Right hindlimb (tissue), 1 donor: ENCODE measurements at places on chromosomes 13 and 19.

DNA sequence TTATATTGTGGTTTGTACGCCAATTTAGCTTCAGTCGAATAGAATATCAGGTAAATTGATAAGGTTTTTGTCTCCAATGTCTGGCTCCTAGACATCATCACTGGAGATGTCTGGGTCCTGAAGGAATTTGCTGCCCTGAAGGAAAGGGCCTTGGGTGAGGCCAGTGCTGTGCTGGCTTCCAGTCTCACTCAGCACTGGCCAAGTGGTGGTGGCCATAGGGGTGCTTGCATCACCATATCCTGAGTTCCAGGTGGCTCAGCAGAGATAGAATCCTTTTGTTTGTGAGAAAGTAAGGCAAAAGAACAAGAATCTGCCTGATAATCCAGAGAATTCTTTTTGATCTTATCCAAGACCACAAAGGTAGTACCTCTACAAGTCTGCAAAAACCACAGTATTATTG lies 39.1 kb downstream of the UQCRFS1 start:
- DNase-seq, result no peak

- DNase-seq, result no peak
These were observed 214.2 kb downstream of the FGF9 start for GRCh38 chr13:21884965-21885567.

DNA sequence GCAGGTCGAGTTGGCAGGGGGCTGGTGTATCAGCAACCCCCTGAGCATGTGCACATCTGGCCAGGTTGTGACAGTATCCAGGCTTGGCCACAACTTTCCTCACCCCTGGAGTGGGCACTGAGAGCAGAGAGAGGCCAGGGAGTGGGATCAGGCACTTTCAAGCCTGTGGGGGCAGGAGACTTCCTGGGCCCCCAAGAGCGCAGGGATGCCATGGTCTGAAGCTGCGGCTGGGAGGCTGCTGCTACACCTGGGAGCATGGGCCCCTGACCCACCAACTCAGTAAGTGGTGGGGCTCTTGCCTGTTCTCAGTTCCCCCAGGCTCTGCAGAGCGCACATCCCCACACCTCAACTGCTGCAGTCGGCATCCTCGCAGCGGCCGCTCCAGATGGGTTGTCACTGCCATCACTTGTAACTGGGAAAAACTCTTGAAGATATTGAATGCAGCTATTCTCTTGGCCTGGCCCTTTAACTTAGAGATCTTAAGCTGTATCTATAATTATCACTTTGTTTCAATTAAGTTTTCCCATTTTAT lies 245.4 kb upstream of the SLITRK1 start:
- no peak for DNase-seq

DNA sequence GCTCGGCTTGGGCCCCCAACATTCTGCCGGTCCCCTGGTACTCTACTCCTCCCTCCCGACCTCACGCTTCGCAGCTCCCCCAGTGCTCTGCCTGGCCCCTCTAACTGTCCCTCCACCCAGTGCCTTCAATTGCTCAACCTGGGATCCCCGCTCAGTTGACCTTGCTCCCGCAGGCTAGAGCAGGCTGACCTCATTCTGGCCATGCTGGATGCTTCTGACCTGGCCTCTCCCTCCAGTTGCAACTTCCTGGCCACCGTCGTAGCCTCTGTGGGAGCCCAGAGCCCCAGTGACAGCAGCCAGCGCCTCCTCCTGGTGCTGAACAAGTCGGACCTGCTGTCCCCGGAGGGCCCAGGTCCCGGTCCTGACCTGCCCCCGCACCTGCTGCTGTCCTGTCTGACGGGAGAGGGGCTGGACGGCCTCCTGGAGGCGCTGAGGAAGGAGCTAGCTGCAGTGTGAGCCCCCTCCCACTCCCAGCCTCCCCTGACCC lies 3.6 kb downstream of the GTPBP3 start:
- DNase-seq, result no peak

DNA sequence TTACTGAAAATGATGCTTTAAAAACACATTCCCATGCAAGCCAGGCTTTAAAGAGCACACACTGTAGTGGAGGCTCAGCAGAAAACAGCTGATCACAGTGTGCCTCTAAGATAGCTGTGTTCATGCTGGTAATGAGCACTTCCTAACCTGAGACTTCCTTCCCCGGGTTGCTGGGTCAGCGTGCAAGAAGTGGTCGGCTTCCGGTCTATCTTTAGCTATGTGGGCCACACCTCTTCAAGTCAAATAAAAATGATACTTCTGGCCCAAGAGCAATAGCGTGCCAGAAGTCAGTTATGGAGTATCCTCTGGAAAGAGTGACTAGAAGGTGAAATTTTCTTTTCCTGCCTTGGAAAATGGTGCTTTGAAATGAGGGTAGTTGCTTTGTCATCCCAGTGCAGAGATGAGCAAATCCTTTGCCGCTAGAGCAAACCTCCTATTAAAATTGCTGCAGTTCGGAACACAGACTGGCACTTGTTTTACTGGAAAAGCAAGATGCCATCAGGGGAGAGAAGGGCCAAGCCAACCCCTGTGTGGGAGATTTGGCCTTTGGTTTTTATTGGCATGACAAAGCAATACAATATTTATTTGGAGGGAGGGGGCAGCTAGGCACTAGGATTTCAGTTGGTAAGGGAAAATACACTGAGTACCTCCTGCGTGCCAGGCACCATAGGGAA lies 64.2 kb downstream of the ARHGAP35 start:
- DNase-seq, result peak; percentile 41

DNA sequence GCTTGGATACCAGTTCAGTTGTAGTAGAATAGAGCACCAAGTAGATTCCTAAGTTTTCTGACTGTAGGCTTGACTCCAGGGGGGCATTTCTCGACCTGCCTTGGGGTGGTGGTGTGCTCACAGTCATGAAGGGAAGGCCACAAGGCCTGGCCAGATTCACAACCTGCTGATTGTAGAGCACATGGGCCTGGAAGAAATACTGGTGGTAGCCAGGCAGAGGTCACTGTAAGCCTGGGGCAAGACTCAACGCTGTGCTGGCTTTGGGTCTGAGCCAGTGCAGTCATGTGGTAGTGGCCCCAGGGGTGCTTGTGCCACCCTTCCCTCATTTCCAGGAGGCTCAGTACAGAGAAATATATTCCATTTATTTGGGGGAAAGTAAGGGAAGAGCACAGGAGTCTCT lies 832.3 kb upstream of the SLC10A2 start:
- DNase-seq, result no peak

DNA sequence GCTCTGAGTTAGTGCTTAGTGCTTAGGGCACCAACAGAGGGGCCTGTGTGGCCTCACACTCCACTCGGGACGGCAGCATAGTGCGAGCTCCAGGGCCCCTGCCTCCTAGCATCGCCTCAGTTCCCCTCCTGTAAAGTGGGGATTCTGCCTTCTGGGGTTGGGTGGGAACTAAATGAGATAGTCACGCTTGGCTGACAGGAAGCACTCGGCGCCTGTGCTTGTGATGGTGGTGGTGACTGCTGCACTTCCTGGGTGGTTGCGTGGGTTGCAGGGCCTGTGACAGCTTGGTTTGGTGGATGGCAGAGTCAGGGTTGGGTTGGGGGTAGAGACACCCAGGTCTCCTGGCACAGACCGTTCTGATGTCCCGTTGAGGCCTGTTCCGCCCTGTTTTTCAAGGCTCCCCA lies 7.7 kb downstream of the PLEKHF1 start:
- no peak for DNase-seq

DNA sequence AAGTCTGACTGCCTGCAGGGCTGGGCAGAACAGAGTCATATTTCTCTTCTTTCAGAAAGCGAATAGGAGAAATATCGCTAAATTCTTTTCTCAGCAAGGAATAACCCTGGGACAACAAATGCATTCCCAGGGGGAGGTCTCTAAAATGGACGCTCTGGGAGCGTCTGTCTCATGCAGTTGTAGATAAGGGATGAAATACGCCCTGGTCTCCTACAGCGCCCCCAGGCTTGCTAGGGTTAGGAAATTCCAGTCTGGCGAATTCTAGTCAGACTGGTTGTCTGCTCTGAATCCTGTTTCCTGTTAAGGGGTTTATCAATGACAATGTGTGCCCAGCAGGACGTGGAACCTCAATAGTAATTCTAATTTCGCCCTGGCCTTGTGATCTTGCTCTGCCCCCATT lies 1214.1 kb downstream of the DIAPH3 start:
- no peak for DNase-seq

- DNase-seq, result no peak
These were observed 15.1 kb downstream of the IFT88 start for GRCh38 chr13:20582026-20582425.

- no peak for DNase-seq
These were observed 1243.2 kb upstream of the SLC10A2 start for GRCh38 chr13:104309431-104309830.

DNA sequence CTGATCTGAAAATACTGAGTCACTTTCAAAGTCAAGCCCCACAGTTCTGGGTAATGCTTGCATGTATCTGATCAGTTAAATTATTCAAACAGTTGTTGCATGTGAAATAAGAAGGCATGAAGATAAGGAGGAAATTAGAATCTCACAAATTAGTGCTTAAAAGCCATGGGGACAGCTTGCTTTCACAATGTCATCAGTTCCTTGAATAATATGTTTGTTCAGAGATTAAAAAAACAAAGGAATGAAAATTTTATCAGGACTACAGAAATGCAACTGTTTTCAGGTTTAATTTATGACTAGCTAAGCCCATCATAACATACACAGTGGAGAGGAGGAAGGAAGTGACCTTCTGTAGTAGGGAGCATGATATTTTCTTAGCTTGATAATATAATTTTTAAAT lies 150.1 kb downstream of the OXGR1 start:
- no peak for DNase-seq

DNA sequence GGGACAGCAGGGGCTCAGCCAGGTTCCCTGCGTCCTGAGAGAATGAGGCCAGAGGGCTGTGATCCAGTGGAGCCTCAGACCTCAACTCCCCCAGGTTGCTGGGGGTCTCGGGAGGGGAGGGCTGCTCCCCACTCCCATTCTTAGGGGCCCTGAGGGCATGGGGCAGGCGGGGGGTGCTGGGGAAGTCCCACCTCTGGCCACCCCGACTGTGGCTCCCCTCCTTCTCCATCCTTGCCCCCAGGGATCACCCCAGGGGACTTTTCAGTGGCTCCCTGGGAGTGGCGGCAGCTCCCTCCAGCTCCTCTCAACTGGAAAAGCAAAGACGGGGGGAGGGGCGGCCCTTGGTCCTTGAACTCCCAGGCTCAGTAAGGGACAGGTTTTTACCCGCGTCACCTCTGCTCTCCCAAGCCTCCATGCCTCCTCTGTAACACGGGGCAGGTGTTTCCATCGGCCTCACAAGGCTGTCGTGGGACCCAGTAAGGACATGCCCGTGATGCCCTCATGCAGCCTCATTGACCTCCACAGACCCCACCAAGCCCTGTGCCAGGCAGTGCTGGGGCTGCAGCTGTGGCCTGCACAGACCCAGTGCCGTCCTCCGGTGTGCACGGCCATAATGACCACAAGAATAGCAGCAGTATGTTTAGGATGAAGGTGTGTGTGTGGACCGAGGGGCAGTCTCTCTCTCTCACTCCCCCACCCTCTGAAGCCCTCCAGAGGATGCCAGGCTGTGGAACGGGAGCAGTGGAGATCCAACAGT lies 11.6 kb upstream of the TOMM40 start:
- DNase-seq, result no peak

DNA sequence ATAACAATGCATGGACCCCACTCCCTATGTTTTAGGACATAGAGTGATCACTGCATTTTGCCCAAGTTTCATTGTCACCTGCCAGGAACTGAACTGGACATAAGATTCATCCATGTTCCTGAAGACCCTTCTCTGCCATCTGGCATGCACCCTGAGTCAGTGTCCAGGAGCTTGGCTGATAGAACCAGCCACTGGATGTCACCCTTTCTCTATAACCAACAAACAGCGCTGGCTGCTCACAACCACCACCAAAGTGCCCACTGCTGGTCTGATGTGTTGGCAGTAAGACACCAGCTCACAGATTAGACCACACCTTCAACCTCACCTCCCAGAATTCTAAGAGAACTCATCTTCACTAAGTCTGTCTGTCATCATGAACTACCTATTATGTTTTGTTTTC lies 333.4 kb downstream of the ITGBL1 start:
- DNase-seq, result no peak

DNA sequence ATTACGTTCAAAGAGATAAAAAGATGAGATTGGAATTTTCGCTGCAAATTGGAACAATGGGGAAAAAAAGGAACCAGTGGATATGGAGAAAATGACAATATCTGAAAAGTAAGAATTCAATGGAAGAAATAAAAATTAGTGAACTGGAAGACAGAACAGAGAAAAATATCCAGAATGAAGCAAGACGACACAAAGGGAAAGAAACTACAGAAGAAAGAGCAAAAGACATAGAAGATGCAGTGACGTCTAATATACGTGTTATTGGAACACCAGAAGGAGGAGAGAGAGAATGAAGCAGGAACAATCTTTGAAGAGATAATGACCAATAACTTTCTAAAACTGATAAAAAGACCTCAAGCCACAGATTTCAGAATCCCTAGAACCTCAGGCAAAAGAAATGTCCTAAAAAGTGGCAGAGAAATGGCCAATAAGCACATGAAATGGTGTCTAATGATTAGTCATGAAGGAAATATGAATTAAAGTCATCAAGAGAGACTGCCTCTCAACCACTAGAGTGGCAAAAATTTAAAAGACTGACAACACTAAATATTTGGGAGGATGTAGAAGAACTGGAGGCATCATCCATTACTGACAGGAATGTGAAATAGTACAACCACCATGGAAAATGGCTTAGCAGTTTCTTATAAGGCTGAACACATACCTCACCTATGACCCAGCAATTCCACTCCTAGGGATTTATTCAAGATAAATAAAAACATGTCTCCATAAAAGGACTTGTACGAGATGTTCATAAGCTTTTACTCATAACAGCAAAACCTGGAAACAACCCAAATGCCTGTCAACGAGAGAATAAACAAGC lies 56.5 kb downstream of the GADD45B start:
- DNase-seq, result no peak

DNA sequence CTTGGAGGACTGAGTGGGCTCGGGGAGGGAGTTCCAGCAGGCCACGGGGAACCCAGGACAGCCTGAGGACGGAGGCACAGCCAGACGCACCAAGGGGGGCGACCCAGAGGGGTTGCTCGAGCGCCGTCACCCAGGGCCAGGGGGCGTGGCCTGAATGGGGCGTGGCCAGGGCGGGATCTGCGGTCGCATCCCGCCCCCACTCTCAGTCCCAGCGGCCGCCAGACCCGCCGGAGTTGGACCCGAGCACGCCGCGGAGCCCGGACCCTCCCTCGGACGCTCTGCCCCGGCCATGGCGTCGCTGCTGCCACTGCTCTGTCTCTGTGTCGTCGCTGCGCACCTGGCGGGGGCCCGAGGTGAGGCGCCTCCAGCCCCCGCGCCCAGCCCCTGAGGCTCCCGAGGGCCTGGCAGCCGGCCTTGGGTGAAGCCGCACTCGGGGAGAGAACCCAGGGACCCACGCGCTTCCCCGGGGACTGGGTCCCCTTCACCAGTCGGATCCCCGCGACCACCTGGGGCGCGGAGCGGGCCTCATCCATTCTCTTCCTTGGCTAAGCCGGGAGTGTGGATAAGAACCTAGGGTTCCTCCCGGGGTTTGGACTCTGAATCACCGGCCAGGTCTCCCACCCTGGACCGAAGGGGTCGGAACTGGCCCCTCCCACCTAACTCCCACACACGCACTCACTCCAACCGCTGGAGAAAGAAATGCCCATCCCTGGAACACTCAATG lies at the start of gene CILP2:
Gene CILP2 (plus strand): TSS at position 205 of the 724 bp plus-strand sequence. CDS start 85 bp downstream, at position 290.
- DNase-seq, result peak; percentile 76
